ENCODE measurements at places on chromosomes 16 and 17.
A peak's percentile ranks its signal among the peaks of the same experiment; 100 is the strongest.

GRCh38 chr17:67452681-67453554 is 75.8 kb downstream of the PITPNC1 start:
- DNase-seq: peak; percentile 16

DNA sequence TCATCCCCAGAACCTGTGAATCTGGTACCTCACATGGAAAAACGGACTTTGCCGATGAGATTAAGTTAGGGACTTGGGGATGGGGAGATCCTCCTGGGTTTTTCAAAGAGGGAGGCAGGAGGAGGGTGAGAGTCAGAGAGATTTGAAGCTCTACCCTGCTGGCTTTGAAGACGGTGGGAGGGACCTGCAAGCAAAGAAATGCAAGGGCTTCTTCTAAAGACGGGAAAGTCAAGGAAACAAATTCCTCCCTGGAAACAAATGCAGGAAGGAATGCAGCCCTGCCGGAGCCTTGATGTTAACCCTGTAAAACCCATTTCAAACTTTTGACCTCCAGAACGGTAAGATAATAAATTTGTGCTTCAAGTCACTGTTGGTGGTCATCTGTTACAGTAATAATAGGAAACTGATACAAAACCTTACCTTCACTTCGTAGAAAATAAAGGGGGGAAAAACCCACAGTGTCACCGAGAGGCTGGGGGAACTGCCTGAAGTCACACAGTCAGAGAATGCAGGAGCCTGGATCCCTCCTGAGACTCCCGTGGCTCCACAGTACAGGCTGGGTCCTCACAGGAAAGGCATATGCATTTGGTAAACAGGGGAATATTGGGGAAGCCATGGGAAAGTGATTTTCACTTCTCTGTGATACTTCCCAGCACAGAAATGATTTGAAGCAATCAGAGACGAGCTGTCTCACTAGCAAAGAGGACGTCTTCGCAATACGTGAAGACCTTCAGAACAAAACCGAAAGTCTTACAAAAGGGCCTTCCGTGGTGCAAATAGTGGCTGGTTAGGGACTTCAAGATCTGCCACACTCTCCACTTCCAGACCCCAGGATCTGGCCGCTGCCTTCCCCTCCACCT is 58.9 kb upstream of the CLEC3A start:
- DNase-seq: no peak

- DNase-seq: no peak
These were observed 12.3 kb upstream of the SEPHS2 start for GRCh38 chr16:30457743-30458560.

GRCh38 chr17:56583772-56584171 is 9.7 kb upstream of the NOG start:
- no peak for DNase-seq

GRCh38 chr17:6430769-6431168 is 4.2 kb downstream of the AIPL1 start:
- DNase-seq: no peak

DNA sequence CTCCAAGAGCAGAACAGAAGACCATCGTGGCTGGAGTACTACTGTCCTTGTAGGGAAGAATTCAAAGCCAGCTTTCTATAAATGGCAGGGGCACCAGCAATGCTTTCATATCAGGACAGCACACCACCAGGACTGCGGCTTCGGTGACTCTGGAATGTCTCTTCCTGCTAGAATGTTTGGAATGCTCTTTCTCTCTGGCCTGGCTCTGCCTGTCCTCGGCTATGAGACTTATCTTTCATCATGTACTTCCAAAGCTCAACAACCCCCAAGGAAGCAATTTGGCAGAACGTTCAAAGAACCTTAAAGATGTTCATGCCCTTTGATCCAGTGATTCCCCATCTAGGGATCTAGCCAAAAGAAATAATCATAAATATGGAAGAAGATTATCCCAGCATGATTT is 52.7 kb upstream of the NOG start:
- DNase-seq: no peak

DNA sequence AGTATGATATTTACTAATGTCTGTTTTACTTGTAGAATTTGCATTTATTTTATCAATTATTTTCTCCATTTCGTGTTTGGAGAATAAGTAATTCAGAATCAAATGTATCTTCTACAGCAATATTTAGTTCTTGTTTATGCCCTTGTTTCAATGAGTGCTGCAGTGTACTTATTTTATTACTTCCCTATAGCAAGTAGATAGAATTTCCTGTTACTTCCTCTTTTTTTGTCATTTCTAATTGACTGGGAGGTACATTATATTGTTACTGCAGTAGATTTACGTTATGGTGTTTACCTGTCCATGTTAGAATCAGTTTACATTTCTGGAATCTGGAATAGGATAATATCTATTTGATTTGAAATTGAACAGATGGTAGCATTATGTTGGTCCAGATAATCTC is 71.2 kb downstream of the OMG start:
- no peak for DNase-seq

- DNase-seq: no peak
These were observed 62.0 kb upstream of the MARCHF10 start for GRCh38 chr17:62870030-62870541.

DNA sequence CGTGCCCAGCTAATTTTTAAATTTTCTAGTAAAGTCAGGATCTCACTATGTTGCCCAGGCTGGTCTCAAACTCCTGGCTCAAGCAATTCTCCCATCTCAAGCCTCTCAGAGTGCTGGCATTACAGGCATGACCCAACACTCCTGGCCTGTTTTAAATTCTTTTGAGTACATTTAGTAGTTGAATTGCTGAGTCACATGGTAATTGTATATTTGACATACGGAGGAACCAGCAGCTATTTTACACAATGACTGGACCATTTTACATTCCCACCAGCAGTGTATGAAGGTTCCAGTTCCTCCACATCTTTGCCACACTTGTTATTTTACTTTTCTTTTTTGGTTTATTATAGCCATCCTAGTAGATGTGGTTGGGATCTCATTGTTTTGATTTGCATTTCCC is 43.6 kb downstream of the RHOT1 start:
- DNase-seq: no peak

GRCh38 chr17:41915020-41915419 is 3.7 kb downstream of the ACLY start:
- DNase-seq: no peak

DNA sequence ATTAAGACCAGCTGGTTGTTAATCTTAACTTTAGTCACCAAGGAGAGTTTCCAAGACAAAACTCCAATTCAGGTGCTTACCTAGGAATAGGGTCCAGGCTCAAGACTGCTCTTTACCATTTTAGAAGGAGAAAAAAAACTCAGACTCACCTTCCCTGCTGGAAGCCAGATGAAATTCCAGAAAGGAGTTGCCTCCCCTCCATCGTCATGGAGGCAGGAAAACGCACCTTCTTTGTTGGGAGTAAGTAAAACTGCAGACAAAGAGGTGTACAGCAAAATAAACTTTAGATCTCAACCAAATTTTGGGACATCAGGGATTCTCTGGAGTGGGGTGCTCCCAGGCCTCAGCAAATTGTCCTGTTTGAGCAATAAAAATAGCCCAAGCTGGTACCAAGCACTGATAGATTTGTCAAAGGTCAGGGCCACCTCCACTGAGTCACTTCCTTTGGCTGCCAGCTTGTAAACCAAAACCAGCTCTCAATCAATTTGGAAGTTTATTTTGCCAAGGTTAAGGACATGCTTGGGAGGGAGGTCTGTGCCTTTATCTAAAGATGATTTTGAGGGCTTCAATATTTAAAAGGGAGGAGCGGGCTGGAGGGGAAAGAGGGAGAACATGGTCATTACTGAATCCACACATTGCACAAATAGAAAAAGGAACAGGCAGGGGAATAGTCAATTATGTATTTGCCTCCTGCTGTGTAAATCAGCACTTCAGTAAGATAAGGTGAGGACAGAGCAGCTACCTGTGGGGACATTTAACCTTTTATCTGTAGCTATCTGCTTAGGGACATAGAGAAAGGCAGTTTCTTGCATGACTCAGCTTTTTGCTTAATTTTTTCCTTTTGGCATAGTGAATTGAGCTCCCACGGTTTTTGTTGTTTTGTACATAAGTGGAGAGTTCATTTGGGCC is 1.5 kb upstream of the ALDH3A2 start:
- DNase-seq: no peak
